ENCODE measurements at places on chromosomes 4 and X.

DNA sequence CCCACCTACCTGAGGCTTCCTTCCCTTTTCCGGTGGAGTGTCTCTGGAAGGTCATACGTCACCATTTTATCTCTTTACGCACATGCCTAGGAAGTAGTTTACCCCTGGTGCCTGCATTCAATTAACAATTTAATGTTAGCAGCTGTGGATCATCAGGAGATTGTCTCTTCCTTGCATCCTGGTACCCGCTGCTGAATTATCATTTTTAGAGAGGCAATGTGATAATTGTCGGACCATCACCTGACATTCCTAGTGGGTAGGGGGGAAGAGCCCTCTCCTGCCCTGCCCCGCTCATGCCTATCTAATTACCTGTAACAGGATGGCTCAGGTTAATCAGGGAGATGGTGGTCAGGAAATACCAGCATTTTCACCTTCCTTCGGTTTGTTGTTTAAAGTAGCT, 863.6 kb downstream of the RPA4 start:
- DNase-seq = no peak

DNA sequence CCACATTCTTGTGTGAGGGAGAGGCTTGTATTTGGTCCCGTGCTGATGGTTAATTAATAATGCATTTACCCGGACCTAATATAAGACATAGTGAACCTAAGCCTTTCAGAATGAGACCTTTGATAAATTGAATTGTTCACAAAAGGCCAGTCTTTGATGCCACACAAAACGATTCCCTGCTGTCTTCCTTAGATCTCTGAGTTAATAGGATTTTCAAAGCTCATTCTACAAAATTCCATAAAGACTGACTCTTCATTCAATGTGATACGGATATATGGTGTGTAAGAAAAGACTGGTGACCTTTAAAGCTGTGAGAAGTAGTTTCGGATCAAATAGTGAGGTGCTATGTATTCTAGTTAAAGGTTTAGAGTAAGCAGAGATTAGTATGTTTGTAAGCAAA, 254.3 kb downstream of the PDHA2 start:
- DNase-seq = no peak

GRCh38 chr4:185183622-185184281, 20.0 kb downstream of the CFAP97 start:
- DNase-seq = peak; percentile 85

DNA sequence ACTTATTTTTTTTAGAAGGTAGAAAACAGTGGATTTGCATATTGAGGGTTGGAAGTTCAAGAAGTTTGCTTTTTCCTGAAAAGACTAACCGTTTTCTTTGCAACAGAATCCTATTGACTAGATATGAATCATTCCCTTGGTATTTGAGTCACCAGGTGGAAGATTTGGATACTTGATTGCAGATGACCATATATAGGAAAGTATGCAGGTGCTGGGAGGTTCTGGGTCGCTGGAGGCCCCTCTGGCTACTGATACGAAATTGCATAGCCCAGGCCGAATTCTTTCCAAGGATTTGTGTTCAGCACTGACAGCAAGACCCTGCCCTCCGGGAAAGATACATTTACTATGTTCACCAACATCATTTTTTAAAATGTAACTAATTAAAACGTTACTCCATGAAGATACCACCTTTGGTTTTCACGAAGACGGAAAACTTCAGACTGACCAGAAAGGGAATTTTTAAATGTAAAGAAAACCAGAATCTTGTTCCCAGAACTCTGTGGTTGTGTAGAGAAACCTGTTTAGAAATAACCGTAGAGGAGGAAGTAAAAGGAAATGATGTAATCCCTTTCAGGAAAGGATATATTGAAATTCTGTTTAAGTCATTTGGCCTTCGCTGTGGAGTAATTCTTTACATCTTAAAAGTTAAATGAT, 946 bp downstream of the ANXA3 start:
- DNase-seq = peak; percentile 78

- DNase-seq = no peak
Measured at GRCh38 chrX:28108186-28108945, 127.1 kb upstream of the DCAF8L1 start.

- no peak for DNase-seq
Measured at GRCh38 chr4:172173206-172173605, 360.0 kb downstream of the GALNTL6 start.

- DNase-seq = no peak
Measured at GRCh38 chr4:30842689-30843088, 122.5 kb downstream of the PCDH7 start.

DNA sequence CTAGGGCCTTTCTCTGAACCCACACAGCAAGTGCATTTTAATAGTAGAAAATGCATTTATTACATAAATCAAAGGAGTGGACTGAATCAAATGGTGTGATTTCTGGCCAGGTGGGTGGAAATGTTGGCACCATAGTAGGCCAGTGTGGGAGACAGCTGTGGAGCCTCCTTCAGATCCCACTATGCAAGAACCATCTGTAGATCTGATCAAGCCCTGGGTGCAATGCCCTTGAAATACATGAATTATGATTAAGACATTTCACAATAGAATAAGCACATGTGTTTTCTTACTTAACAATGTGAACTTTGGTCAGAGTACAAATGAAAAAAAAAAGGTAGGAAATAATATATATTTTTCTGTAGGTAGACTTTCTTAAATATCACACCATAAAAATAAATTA, 204.3 kb downstream of the PCDH7 start:
- no peak for DNase-seq

DNA sequence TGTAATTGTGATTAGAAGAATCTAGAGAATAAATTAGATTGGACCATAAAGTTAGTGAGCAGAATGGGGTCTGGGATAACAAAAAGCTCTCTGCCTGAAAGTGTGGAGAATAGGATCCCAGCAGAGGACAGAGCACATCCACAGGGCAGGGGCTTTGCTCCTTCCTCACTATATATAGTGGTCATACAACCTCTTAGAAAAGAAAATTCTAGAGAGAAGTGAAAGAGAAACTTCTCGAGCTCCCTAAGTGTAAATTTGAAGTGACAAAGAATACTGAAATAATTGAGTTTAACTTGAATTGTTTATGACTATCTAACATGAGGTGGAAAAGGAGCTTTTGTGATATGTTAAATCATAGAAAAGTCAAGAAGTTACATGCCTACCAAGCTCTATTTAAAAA, 14.9 kb downstream of the ADAM29 start:
- DNase-seq = no peak

DNA sequence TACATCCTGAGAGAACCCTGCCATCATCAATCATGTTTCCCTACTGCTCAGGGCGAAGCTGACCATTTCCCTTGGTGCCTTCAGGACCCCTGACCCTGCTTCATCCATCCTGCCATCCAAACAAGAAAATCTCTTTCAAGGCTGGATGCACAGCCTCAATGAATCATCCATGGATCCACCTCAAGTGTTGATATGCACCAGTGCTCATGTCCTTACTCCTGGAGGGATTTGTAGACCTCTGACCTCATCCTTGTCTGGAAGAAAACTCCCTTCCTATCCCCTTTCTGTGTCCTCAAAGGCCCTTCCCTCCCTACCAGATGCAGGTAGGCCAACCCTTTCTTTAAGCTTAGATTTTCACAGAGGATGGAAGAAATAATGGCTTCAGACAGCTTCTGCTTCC, 24.6 kb downstream of the BEX3 start:
- DNase-seq = no peak

- no peak for DNase-seq
Measured at GRCh38 chr4:29948451-29948850, 771.7 kb upstream of the PCDH7 start.

- DNase-seq = no peak
Measured at GRCh38 chr4:179182741-179183140, 1740.5 kb upstream of the AGA start.

GRCh38 chr4:189785257-189785656, 155.4 kb upstream of the FRG1 start:
- DNase-seq = no peak

DNA sequence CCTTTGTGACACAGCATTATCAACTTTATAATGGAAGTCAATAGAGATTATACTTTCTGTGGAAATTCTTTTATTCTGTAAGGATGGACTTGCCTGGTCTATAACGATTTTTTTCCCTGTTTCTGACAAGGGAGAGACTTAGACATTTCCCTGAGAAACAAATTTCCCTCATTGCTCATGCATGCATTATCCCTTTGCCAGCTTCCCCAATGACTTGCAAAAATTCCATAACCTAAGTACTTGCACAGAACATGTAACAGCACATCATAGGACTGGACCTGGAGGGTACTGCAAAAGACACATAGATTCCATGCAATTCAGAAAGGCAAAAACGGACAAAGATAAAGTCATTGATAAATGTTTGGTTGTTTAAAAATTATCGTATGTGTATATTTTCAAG, 166.7 kb downstream of the FHIP1A start:
- no peak for DNase-seq

DNA sequence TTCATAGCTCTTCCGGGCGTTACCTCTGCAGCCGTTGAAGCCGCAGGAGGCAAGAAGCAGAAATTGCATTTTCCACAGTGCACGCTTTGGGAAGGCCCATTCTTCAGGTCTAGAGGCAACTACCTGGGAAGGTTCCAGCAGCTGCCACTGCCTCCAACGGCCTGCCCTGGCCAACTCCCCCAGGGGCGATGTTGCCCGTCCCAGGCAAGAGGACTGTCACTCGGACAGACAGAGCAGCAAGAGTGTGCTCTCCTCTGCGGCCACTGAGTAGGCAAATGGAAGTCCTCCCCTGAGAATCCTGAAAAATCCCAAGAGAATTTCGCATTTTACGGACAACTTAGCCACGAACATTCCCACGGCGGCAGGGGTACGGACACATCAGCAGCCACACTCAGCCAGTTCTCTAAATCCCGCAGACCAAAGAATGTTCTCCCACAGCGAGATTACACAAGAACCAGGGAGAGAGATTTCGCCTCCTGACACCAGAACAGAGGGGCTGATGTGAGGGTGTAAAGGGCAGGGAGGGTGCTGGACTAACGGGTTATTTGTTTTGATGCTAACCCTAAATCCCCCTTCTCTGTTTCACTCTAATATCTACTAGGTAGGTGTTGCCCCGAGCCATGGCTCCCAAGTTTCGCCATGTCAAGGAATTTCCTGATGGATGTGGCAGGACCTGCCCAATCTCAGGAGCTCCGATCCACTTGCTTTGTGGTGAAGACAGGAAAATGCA, 63.8 kb downstream of the SEPSECS start:
- DNase-seq = no peak

DNA sequence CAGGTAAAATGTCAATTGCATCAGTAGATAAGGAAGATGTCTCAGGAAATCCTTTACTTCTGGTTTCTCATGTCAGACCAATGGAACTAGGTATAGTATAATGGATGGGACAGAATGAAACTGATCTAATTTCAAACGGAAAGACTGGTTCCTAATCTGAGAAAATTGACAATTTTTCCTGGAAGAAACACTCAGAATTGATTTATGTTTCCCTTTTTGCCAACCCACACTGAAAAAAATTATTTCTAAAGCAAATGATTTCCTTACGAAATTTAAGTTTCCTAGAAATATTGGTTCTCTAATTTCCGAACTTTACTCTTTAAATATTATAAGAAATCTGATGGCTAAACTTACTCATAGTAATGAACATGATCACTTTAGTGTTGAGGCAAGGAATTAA, 19.1 kb downstream of the PPAT start:
- no peak for DNase-seq

- DNase-seq = no peak
Measured at GRCh38 chrX:75673468-75673867, 111.6 kb downstream of the MAGEE2 start.

DNA sequence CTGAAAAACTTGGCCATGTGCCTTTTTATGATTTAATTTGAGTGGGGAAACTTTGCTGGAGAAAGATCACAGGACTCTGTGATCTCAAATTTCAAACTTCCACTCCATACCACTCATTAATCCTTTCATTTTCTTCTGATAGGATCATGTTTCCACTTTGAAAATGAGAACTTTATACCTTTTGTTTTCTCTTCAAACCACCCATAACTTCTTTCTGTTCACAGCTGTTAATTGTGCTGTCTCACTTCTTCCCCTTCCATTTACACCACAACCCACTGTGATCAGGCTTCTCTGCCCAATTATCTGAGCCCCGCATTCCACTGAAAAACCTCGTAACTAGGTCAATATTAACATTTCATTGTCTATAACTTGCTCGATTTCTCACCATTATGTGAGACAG, 47.0 kb upstream of the ARSJ start:
- DNase-seq = no peak

DNA sequence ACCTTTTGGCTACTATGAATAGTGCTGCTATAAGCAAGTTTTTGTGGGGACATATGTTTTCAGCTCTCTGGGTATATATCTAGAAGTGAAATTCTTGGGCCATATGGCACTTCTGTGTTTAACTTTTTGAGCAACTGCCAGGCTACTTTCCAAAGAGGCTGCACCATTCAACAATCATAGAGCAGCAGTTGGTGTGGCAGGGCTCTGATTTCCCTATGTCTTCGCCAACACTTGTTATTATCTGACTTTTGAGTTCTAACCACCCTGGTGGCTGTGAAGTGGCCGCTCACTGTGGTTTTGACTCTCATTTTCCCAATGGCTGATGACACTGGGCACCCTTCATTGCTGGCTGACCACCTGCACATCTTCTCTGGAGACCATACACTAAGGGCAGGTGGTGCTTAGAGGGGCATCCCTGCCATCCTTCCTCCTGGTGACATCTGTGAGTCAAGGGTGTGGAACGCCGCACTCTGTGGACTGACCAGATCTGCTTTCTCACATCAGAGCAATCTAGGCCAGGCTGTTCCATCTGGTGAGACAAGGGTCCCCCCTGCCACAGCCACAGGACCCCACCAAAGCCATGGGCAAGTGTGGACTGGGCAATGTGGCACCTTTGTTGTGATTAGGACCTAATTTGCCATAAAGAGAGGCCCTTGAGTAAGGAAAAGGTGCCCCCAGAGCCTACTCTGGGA, 49.6 kb downstream of the ZFYVE28 start:
- DNase-seq = no peak

- no peak for DNase-seq
Measured at GRCh38 chr4:41448934-41449333, 89.0 kb upstream of the LIMCH1 start.

DNA sequence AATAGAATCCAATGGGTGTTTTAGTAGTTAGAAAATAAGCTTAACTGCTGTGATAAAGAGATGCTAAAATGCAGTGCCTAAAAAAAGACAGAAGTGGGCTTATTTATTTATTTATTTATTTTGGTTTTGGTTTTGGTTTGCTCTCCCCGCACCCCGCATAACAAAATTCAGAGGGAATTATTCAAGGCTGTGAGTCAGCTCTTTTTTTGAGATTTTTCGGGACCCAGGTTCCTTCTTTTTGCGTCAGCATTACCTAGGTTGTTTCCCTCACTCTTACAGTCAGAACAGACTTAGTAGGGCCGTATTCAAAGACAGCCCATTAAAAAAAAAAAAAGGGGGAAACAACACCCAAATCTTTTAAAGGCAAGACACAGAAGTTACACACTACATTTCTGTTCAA, 1495.5 kb upstream of the ADGRL3 start:
- DNase-seq = no peak

- DNase-seq = no peak
Measured at GRCh38 chrX:43809463-43809862, 72.8 kb downstream of the MAOB start.

DNA sequence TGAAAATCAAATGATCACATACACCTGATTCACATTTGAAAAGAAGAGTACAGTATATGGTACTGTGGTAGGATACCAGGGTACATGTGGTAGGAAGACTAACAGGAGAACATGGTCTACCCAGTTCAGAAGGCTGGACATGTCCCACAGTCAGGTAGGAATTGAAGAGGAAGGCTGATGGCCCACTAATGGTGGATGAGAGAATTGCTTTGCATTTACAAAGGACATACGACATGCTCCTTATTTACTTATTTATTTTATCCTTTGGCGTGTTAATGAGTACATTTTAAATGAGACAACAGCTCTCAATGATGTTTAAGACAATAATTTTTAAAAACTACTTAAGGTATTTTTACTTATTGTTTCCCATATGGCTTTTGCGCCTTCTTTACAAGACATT, 106.7 kb upstream of the BMP2K start:
- no peak for DNase-seq

Data from thyroid gland (tissue), 4 donors.